ENCODE measurements at places on chromosomes 2 and 18.

GRCh38 chr2:15425712-15426111 lies 135.4 kb downstream of the NBAS start:
- DNase-seq, result no peak

GRCh38 chr2:16647992-16648617 lies 17.5 kb downstream of the CYRIA start:
- DNase-seq, result no peak

GRCh38 chr2:238280083-238280825 lies 8.2 kb downstream of the PER2 start:
- DNase-seq, result no peak

GRCh38 chr2:241933179-241933911 lies 63.8 kb downstream of the RTP5 start:
- no peak for DNase-seq

DNA sequence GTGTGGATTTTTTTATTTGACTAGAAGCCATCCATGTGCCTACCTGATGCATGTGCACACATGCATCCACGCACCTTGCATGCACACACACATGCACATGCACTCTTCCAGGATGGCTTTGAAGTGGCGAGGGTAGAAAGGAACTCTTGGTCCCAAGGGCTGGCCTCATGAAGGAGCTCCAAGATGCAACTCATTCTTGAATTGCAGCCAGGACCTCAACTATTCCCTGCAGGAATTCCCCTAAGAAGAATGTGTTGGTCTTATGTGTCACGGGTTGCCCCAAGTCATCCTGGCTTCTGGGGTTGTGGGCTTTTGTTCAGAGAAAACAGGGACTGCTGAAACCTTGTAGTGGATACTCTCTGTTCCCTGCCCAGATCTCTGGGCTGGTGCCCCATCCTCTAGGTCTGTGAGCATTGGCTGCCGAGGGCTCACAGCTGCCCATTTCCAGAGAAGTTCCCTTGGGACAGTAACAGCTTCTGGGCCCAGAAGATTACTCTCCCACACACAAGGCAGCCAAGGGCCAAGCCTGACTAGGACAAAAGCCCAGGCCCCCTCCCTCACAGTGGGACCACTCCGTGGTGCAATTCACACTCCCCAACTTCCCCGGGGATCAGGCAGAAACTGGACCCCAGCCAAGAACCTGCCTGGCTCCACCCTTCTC lies 137.6 kb downstream of the COPS8 start:
- DNase-seq, result no peak

- DNase-seq, result no peak
Observed at GRCh38 chr2:118146315-118147283, 58.3 kb downstream of the INSIG2 start.

DNA sequence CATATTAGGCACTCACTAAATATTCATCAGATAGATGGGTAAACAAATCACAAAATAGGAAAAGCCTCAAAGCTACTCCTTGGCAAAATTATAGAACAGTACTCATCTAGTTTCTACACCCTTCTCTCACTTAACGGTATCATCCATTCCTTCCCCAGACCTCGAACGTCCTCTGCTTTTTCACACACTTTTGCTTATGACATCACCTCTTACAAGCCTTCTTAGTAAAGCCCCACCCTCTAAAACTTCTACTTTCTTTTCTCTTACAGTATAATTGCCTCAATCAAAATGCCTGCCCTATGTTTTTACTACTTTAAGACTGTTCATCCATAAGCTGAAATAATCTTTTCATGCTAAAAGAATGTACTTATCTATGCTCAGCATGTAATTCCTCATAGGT lies 8.1 kb downstream of the CHN1 start:
- no peak for DNase-seq

- DNase-seq, result no peak
Observed at GRCh38 chr18:35415511-35416073, 38.5 kb upstream of the ZNF396 start.

DNA sequence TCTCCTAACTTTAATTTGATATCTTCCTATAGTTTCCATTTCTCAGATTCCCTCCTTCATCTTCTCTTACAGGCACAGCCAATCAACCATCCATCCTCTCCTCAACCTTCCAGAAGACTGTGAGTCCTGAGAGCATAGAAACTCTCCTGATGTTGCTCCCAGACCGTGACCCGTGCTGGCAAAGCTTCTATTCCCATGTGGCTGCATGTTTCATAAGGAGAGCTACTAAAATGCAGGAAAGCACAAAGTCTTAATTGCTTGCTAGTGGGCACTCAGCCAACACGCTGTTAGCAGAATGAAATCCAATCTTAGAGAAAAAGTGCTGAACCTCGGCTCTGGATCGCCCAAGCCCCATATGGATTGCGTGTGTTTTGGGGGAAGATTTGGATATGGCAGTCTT lies 1244.7 kb upstream of the ZEB2 start:
- DNase-seq, result peak; percentile 54

DNA sequence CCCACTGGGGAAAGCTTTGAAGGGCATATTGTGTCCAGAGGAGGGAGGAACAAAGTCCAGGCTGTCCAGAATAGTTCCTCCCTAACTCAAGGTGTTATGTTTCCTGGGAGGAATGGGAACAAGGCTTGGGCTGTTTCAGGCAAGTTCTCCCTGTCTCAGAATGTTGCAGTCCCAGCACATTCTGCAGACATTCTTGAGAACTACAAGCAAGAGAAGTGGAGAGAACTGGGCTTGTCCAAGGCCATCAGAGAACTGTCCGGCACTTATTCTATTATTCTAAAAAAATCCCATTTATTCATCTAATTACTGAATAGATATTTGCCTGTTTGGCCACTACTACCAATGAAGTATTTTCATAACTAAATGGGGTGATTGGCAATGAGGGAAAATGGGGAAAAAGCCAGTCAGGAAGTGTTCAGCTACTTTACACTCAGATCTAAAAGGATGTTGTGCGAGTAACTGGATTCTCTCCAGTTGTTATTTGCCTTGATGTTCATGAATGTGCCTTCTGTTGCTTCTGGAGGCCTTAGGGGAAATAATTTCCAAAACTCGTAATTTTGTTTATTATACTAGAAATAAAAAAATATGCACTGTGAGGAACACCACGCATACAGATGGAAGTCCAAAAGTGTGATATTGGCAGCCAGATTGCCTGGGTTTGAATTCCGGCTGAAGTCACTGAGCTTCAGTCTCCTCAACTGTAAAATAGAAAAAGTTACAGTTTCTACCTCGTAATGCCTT lies 300.1 kb upstream of the RND3 start:
- DNase-seq, result no peak

GRCh38 chr2:189854187-189854586 lies 69.9 kb downstream of the PMS1 start:
- no peak for DNase-seq

DNA sequence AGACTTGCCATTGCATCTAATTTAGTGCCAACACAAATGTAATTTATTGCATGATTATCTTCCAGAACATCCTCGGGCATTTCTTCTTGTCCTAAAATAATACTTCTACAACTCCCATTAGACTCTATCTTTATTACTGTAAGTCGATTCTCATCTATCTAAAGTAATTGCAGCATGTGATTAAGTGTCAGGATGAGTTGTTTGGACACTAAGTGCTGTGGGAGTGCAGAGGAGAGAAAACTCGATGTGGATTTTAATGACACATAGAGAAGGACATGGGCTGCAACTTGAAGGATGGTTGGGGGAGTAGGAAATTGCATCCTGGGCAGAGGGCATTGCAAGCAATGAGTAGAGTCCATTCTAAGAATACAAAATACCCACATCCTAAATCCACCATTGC lies 33.5 kb downstream of the STAT4 start:
- no peak for DNase-seq

- DNase-seq, result no peak
Observed at GRCh38 chr2:200490001-200490400, 19.9 kb downstream of the KCTD18 start.

- no peak for DNase-seq
Observed at GRCh38 chr2:23592898-23593751, 208.1 kb downstream of the KLHL29 start.

- DNase-seq, result no peak
Observed at GRCh38 chr2:67389788-67390187, 7.3 kb upstream of the ETAA1 start.

DNA sequence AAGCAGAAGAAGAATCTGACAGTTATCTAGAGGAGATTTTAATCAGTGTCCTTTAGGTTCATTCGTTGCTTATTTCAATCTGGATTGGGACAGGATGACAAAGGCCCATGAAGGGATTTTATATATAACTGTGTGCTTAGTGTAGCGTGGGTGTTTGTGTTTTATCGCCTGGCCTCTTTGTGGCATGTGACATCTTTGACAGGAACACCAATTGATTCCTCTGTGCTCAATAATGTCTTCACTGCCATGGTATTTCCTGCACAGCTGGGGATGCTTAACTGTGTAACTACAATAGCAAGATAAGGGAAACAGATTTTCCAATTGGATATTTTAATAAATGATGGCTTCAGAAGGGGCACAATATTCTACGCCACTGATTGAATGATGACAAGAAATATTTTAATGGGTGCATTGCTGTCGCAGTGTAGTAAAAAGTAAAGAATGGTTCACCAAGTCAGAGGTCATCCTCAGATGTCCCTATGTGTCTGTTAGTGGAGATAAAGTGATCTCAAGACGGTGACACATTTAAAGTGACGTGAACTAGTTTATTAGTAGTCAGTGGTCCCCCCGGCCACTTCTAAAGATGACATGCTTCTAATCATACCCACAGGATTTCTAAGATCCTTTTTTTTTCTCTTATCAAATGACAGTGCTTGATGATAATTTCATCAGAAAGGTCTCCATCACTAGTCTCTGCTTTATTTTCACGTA lies 160.4 kb downstream of the AGAP1 start:
- no peak for DNase-seq

- DNase-seq, result no peak
Observed at GRCh38 chr2:207767461-207768167, 2.1 kb downstream of the FZD5 start.

- no peak for DNase-seq
Observed at GRCh38 chr18:23541349-23542093, 38.2 kb downstream of the RMC1 start.

- no peak for DNase-seq
Observed at GRCh38 chr2:17752892-17753802, 463 bp downstream of the SMC6 start.

GRCh38 chr2:192029089-192029488 lies 165.6 kb downstream of the TMEFF2 start:
- no peak for DNase-seq

DNA sequence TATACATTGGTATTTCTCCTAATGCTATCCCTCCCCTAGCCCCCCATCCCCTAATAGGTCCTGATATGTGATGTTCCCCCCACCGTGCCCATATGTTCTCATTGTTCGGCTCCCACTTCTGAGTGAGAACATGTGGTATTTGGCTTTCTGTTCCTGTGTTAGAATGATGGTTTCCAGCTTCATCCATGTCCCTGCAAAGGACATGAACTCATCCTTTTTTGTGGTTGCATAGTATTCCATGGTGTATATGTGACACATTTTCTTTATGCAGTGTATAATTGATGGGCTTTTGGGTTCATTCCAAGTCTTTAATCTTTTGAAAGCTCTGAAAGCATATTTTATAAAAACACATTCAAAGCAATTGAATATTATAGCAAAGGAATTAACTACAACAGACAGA lies 1169.4 kb upstream of the ZEB2 start:
- no peak for DNase-seq

GRCh38 chr2:99644419-99644787 lies 154.6 kb upstream of the REV1 start:
- peak; percentile 42 for DNase-seq

- DNase-seq, result no peak
Observed at GRCh38 chr18:46842583-46842982, 74.7 kb downstream of the PIAS2 start.

DNA sequence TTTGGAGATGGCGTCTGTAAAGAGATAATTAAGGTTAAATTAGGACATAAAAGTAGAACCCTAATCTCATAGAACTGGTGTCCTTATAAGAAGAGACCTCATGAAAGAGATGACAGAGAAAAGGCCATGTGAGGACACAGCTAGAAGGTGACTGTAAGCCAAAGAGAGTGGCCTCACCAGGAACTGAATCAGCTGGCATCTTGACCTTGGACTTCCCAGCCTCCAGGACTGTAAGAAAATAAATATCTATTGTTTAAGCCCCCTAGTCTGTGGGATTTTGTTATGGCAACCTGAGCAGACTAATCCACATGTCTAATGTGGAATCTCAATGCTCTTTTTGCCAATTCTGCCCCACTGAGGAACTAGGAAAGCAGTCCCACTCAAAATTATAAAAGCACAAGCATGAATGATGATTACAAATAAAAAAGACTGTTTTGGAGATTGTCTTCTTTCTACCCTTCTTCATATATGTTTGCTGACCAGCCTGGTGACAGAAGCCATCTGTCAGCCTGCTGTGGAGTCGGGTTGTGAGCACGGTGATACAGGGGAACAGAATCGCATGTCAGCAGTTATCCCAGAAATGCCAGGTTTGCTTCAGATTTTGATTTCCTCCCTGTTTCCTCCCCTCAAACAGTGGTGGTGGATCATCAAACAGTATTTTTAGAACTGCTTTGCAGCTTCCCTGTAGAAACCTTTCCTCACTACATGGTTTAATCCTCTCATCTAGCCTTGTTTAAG lies 54.2 kb downstream of the INPP4A start:
- no peak for DNase-seq

DNA sequence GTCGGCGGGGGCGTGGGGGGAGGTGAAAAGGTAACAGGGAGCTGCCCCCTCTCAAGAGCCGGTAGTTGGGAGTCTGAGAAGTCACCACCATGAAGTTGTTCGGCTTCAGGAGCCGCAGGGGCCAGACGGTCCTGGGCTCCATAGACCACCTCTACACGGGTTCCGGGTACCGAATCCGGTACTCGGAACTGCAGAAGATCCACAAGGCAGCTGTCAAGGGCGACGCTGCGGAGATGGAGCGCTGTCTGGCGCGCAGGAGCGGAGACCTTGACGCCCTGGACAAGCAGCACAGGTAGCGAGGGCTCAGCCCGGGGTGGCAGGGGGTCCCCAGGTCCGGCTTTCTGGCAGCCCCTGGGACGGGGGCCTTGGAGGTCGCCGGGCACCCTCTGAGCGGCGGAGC lies 47.1 kb upstream of the ZNF519 start:
- no peak for DNase-seq

DNA sequence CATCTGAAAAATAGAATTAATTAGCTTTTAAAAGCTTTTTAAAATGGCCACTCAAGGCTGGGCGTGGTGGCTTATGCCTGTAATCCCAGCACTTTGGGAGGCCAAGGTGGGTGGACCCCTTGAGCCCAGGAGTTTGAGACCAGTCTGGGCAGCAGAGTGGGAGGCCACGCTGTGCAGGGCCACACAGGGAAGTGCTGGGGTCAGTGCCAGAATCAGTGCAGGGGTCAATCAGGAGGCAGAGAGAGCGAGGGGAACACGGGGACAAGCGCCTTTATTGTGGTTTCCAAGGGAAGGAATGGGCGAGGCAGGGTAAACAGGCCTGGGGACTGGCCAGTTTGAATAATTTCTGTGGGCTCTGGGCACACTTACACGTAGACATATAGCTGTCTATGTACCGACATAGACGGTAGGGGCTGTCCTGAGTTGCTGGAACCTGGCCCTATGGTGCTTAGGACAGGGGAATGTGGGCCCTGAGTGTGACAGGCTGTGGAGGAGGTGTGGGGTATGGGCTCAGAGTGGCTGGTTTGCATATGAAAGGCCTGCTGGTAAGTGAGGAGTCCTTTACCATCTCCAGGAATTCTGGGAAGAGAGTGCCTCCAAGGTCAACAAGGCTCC lies 42.9 kb downstream of the DYSF start:
- no peak for DNase-seq

- no peak for DNase-seq
Observed at GRCh38 chr18:41009926-41010325, 945.1 kb upstream of the PIK3C3 start.

All from NCI-H524 treated with DMSO at 0.1 percent for 48 hours (cell line).